Activated CD8-positive, alpha-beta memory T cell treated with anti-CD3 and anti-CD28 coated beads, Interleukin-2, amount 10 ng/mL, durations not matched to agents 7 days and 5 days (primary cell): ENCODE measurements at places on chromosomes 3 and 15.

DNA sequence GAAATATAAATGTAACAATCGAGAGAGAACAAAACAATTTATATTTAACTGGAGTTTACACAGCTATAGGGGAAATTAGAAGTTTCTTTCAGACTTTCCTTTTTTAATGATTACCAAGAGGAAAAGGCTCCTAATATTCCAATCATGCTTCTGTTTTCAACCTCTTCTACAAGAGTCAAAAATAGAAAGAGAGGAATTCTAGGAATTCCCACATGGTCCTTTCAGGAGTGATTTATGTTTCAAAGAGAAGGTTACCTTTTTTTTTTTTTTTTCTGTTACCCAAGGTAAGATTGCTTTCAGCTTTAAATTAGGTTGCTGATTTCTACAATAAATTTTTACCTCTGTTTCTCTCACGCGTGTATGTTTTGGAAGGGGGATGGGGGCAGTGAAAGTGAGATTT, 355.3 kb upstream of the DCBLD2 start:
- H3K4me1 ChIP-seq: no peaks in the 10 kb centered on the region
- no peak for DNase-seq
- no peaks in the 10 kb centered on the region for H3K36me3 ChIP-seq
- H3K4me3 ChIP-seq: no peak overlapping the region

GRCh38 chr15:75720787-75721479, 8.3 kb upstream of the CSPG4 start:
- H3K4me1 ChIP-seq: peaks cover 6% of the 10 kb centered on the region
- no peak overlapping the region for H3K27ac ChIP-seq
- peaks cover 11% of the 10 kb centered on the region for H3K27me3 ChIP-seq
- H3K4me3 ChIP-seq: no peak overlapping the region
- no peaks in the 10 kb centered on the region for H3K36me3 ChIP-seq
- no peak for DNase-seq

- H3K4me1 ChIP-seq: peaks cover 58% of the 10 kb centered on the region
- H3K4me3 ChIP-seq: no peak overlapping the region
- peaks cover 11% of the 10 kb centered on the region for H3K36me3 ChIP-seq
- DNase-seq: no peak
Observed at GRCh38 chr15:59801649-59802048, 112.5 kb upstream of the BNIP2 start.

DNA sequence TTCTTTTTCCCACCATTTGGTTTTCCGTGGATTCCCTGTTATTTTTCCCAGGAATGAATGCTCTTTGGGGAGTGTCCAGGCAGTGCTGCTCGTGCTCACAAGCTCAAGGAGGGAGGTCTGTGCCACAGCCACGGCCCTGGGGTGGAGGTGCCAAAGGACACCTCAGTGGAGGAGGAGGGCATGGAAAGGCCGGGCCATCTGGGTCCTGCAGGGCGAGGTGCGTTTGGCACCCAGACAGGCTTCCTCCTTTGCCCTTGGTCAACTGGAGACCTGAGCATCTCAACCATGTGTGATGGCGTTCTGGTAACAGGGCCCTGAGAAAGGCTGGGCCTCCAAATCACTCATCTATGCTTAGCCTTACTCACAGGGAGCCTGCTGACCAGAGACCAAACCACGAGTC, 25.4 kb downstream of the KY start:
- peaks cover 6% of the 10 kb centered on the region for H3K4me1 ChIP-seq
- H3K36me3 ChIP-seq: no peaks in the 10 kb centered on the region
- DNase-seq: no peak
- H3K27ac ChIP-seq: no peak overlapping the region
- H3K4me3 ChIP-seq: no peak overlapping the region
- peaks cover under 1% of the 10 kb centered on the region for H3K27me3 ChIP-seq

DNA sequence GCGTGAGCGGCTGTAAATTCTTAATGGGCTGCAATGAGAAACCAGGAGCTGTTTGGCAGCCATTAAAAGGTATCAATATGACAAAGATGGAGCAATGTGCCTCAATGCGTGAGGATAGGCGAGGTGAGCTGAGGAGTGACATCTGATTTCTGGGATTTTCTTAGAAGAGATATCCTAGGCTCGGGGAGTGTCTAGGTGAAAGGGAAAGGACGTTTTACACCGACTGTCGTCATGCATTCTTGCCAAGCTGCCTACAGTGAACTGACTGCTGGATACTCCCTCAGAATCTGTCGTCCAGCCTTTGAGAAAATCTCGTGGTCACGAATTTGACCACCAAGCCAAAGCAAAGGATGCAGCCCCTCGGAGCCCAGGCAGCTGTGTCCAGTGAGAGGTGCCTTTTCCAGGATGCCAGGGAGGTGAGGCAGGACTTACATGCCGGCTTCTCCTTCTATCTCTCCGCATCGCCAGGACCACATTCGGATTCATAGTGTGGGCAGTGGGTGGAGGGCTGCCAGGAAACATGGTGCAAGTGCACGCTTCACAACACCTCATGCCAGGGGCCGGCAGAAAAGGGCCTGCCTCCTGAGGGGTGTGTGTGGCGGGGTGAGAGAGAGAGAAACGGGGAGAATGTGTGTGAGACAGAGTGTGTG, 80.3 kb upstream of the ABHD17C start:
- H3K27me3 ChIP-seq: peaks cover 18% of the 10 kb centered on the region
- no peak overlapping the region for H3K27ac ChIP-seq
- H3K4me1 ChIP-seq: no peaks in the 10 kb centered on the region
- DNase-seq: peak; percentile 22
- no peak overlapping the region for H3K4me3 ChIP-seq

DNA sequence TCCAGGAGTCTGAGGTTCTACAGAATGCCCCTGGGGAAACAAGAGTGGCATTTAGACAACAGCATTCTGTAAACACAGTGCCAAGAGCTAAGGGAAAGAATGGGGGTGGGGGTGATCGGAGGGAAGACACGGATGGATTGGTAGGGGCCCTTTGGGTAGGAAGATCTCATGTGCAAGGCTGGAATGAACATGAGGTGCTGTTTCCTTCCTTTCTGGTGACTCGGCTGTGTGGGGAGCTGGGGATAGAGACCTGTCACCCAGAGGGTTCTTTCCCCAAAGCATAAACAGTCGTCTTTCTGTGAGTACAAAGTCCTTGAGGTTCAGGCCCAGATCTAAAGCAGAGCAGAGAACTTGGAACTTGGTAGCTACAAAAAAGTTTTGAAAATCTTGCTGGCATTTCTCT, 11.7 kb downstream of the TPM1 start:
- peaks cover 15% of the 10 kb centered on the region for H3K27me3 ChIP-seq
- DNase-seq: no peak
- no peak overlapping the region for H3K4me3 ChIP-seq
- H3K27ac ChIP-seq: no peak overlapping the region
- no peaks in the 10 kb centered on the region for H3K36me3 ChIP-seq
- H3K4me1 ChIP-seq: peaks cover 8% of the 10 kb centered on the region

DNA sequence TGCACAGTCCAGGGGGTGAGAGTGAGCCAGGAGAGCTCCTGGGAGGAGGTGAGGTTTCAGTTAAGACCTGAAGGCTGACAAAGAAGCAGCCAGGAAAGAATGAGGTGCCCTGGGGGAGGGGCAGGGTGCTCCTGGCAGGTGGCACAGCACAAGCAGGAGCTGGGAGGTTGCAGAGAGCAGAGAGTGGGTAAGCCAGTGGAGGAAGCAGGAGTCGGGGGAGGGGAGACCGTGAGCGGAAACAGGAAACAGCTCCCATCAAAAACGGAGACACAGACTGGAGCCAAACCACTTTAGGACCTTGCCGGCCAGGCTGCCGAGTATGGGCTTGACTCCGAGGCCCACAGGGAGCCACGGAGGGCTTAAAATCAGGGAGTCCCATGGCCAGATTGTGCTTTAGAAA, 12.1 kb upstream of the FBLN2 start:
- H3K4me1 ChIP-seq: peaks cover 26% of the 10 kb centered on the region
- no peak for DNase-seq
- H3K27ac ChIP-seq: no peak overlapping the region
- peaks cover 47% of the 10 kb centered on the region for H3K27me3 ChIP-seq
- peaks cover 1% of the 10 kb centered on the region for H3K36me3 ChIP-seq

GRCh38 chr3:33664195-33664594, 53.9 kb downstream of the CLASP2 start:
- no peak overlapping the region for H3K27ac ChIP-seq
- peaks cover 4% of the 10 kb centered on the region for H3K4me1 ChIP-seq
- H3K27me3 ChIP-seq: no peaks in the 10 kb centered on the region
- peaks cover 18% of the 10 kb centered on the region for H3K36me3 ChIP-seq
- no peak for DNase-seq
- H3K4me3 ChIP-seq: no peak overlapping the region

DNA sequence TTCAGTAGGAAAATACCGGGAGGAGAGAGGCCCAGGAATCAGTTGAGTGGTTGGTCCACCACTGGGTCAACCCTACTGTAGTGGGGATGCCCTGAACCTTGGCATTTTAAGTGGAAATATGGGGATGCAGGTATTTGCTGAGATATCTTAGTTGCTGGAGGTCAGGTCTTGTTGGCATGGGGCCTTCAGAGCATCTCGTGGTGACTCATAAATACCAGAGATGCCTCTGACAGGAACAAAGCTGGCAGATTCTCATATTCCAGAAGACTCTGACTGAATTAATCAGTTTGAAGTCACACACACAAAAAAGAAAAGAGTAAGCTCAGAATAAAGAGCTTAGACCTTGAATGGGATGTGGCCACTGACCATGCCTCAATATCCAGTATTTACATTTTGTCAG, 91.6 kb downstream of the CACNA2D3 start:
- H3K27me3 ChIP-seq: no peaks in the 10 kb centered on the region
- H3K27ac ChIP-seq: no peak overlapping the region
- no peaks in the 10 kb centered on the region for H3K36me3 ChIP-seq
- H3K4me3 ChIP-seq: no peak overlapping the region
- no peaks in the 10 kb centered on the region for H3K4me1 ChIP-seq

DNA sequence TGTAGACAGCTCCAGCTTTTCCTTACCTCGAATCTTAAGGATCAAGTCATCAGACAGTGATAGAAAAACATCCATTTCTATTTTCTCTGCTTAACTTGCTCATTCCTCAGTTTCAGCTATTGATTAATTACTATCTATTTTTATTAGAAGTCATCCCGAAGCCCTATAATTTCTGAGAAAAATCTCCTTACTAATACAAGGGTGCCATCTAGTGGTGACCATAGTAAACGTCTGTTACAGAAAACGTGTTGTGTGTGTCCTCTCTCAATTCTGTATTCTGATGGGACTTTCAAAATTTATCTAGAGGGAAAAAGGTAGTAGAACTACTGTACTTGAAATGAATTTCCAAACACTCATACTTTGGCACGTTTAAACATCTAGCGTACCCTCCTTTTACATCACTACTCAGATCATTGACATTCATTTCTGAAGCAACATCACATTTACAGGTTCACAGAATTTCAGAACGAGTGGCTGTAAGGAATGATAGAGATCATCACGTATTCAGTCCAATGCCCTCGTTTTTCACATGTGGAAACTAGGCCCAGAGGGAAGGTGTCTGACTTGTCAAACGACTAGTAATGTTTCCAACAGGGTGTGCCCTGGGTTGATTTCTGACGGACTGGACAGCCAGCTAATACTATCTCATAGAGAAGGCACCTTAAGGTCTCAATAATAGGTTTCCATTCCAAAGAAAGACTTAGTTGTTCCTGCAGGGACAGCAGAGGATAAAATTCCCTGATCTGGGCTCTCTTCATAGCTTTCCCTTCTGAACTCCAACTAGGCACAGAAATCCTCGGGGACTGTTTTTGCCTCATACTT, 25.6 kb downstream of the HACD2 start:
- no peaks in the 10 kb centered on the region for H3K27me3 ChIP-seq
- peaks cover 16% of the 10 kb centered on the region for H3K36me3 ChIP-seq
- H3K27ac ChIP-seq: no peak overlapping the region
- peaks cover 8% of the 10 kb centered on the region for H3K4me1 ChIP-seq

DNA sequence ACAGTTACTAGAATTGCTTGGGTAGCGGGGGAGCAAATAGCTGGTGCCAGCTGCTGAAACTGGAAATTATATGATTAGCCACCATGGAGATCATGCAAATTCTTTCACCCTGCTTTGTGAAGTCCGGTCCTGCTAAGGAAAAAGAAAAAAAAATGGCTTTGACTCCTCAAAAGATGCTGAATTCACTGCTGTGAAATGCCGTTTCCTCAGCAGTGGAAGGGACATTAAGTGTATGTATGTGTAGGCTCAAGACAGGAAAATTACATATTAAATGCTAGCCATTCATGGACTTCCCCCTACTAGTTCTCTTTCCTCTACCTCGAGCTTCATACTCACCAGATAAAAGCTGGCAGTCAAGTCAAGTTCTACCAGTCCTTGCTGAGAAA, 81.9 kb upstream of the ZBED2 start:
- no peak for DNase-seq
- H3K4me3 ChIP-seq: peak overlapping the region; percentile 87
- peak overlapping the region; percentile 99 for H3K27ac ChIP-seq
- H3K27me3 ChIP-seq: no peaks in the 10 kb centered on the region
- H3K4me1 ChIP-seq: peaks cover 75% of the 10 kb centered on the region
- H3K36me3 ChIP-seq: peaks cover 33% of the 10 kb centered on the region

- no peak overlapping the region for H3K27ac ChIP-seq
- H3K36me3 ChIP-seq: no peaks in the 10 kb centered on the region
- H3K27me3 ChIP-seq: no peaks in the 10 kb centered on the region
- no peak for DNase-seq
Observed at GRCh38 chr3:51620543-51620942, 50.5 kb upstream of the TEX264 start.

DNA sequence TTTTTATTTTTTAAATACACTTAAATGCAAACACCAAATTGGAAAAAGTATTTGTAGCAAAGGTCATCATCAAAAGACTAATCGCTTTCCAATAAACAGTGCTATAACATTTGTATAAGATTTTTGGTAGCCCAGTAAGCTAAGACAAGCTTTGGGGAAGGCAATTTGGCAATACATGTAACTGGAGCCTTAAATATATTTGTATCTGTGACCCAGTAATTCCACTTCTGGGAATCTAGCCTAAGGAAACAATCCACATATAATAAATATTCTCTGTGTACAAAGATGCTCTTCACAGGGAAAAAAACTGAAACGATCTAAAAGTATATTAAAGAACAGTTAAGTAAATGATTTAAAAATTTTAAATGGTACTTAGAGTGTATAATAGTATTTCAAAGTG, 65.5 kb upstream of the TJP1 start:
- H3K36me3 ChIP-seq: no peaks in the 10 kb centered on the region
- no peak for DNase-seq
- no peak overlapping the region for H3K4me3 ChIP-seq
- H3K27me3 ChIP-seq: peaks cover 7% of the 10 kb centered on the region
- H3K4me1 ChIP-seq: no peaks in the 10 kb centered on the region

DNA sequence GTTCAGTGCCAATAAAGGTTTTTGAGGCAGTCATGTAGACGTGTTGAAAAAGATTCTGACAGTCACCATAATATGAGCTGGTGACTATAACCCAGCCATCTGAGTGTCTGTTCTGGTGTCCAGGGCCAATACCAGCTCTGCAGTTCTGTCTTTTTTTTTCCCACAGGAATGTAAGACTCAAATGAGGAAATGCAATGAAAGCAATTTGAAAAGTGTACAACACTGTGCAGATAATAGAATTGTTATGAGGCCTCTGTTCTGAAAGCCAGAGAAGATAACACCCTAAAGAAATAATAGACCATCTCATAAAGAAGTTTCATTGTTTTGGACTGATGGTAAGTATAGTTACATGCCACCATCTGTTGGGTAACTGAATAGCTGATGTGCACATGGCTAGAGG, 57.1 kb downstream of the CLDN1 start:
- DNase-seq: no peak
- no peaks in the 10 kb centered on the region for H3K36me3 ChIP-seq
- H3K27me3 ChIP-seq: no peaks in the 10 kb centered on the region
- H3K4me1 ChIP-seq: no peaks in the 10 kb centered on the region
- H3K27ac ChIP-seq: no peak overlapping the region
- H3K4me3 ChIP-seq: no peak overlapping the region

- no peaks in the 10 kb centered on the region for H3K27me3 ChIP-seq
- H3K4me3 ChIP-seq: peak overlapping the region; percentile 61
- peaks cover 56% of the 10 kb centered on the region for H3K4me1 ChIP-seq
- peaks cover 30% of the 10 kb centered on the region for H3K36me3 ChIP-seq
- no peak for DNase-seq
Observed at GRCh38 chr3:125052624-125053303, 3.0 kb downstream of the HEG1 start.
